Activated CD4-positive, alpha-beta memory T cell treated with anti-CD3 and anti-CD28 coated beads, Interleukin-2, amount 10 ng/mL, durations not matched to agents 7 days and 5 days (primary cell): ENCODE measurements at places on chromosomes 4 and X.

DNA sequence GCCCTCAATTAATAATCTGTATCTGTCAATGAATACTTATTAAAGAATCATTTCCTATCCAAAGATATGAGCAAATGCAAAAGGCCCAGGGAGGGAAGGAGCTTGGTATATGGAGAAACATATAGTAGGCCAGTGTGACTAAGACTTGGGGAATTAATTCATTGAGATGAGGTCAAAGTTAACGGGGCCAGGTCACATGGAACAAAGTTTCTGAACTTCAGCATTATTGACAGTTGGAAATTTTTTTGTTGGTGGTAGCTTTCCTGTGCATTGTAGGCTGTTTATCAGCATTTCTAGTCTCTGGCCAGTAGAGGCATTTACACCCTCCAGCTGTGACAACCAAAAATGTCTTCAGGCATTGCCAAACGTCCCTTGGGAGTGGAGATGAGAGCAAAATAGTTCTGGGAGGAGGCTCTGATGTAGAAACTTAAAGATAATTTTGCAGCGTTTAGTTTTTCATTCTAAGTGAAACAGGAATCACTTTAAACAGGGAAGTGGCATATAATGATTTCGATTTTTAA, 202.0 kb downstream of the SLC4A4 start:
- DNase-seq = no peak

DNA sequence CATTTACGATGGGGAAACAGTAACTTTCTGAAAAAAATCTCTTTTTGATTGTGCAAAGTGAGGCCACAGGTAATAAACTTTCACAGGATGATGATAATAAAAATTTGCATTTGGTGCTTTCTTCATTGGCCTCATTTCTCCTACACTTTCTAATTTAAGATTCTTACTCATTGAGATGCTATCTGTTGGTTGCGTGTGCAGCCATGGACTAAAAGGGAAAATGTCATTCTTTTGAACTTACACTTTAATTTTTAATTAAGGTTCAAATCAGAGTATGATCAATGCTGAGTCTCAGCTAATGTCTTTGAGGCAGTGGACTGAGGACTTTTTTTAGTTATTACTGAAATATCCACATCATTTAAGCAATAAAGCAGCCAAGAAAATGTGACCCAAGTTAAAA, 87.6 kb downstream of the SEL1L3 start:
- no peak for DNase-seq

GRCh38 chr4:184792950-184793555, 32.7 kb downstream of the ACSL1 start:
- no peak for DNase-seq

DNA sequence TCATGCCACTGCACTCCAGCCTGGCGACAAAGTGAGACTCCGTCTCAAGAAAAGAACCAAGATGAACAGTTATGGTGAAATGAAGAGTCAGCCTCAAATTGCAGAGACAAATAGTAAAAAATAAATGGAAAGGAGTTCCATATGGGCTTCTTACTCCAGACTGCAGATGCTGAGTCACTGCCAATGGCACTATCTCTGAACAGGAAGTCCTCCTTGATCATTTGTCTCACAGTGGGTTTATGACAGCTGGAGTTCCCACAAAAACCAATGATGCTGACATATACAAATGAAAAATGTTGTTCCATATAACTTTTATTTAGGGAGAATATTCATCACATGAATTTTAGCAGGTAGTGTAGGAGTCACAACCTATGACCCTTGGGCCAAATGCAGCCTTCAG, 631.6 kb downstream of the PCDH18 start:
- DNase-seq = no peak

DNA sequence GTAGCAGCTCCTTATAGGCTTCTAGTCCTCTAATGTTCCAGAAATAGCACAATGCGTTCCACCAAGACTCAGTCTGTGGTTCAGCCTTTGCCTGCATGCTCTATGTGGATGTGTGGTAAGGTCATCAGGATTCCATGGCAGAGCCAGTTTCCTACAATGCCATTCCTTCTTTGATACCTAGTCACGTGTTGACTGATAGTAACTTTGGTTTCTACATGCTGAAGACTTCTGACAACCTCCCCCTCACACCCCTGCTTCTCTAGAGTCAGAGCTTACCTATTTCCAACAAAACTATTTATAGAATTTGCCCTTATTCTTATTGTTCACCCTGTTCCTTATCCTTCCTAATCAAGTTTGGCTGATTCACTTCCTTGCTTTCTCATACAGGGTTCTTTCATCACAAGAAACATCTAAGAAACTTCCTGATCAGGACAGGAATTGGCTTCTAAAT, 81.1 kb downstream of the CT47B1 start:
- DNase-seq = no peak

DNA sequence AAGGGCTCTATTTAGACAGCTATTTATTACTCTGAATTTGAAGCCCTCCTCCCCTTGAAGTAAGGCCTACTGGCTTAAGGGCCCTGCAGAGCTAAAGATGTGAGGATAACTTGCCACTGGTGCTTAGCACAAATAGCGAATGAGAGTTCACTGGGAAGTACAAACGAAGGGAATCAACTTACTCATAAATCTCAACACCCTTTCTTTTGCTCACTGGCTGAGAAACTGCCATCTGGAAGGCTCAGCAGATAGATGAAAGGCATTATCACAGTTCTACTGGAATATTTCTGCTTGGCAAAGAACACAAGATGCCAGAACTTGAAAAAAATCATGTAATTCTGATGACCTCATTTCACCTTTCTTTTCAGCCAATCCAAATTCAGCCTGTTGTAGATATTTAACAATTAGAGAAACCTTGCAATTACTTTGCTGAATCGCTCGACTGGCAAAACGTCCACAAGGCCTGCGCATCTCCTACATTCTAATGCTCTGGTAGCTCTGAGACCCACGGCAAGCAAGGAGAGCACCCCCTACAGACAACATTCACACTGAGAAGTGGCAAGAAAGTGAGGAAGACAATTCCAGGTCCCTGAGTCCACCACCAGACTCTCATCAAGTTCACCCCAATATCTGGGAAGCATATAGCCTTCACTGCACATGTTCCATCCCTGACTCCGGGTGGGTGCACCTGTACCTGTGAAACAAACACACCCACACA, 27.5 kb downstream of the TSPAN5 start:
- no peak for DNase-seq

- no peak for DNase-seq
These were observed 471.3 kb downstream of the TECRL start for GRCh38 chr4:63937961-63938360.

- no peak for DNase-seq
These were observed 3.2 kb downstream of the ARHGAP36 start for GRCh38 chrX:131061306-131061705.

- no peak for DNase-seq
These were observed 150.2 kb downstream of the VEGFC start for GRCh38 chr4:176642472-176642871.

DNA sequence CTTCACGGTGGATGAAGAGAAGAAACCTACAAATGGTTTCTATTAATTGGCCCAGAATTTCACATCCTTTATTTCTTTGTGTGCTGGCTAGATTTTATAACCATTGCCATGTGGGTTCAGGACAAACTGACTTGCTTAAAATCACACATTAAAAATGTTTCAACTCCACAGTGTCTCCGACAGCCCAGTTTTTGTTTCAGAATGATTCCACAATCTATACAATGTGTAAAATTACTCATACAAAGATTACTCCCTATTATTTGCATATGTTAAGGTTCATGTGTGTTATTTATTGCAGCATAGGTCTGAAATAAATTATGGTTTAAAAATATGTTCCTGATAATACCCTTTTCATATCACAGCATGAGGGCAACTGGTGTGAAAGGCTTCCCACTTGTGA, 20.6 kb downstream of the DCHS2 start:
- DNase-seq = no peak

DNA sequence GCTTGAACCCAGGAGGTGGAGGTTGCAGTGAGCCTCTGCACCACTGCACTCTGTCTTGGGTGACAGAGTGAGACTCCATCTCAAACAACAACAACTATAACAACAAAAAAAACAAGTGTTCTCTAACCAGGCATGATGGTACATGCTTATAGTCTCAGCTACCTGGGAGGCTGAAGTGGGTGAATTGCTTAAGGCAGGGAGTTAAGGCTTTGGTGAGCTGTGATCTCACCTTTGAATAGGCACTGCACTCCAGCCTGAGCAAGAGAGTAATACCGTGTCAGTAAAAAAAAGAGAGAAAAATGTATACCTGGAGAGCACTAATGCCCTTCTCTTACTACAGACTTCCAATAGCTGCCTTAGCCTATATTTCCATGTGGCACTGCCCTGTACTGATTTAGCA, 18.9 kb upstream of the USP9X start:
- DNase-seq = no peak

DNA sequence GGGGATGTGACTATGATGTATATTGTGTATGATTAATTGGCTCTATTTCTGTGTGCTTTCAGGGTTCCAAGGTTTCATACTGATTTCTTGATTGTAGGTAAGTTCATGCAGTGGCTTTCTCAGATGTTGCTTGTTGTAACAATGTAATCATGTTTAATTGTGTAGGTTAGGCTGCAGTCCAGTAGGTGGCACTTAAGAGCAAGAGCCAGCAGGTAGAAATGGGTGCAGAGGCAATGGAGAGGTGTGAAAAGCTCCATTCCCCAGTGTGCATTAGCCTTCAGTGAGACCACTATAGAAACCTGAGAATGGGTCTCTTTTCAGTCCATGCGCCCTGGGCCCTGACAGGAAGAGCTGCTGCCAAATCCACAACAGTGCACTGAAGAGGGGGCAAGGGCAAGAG, 28.2 kb downstream of the DCAF12L2 start:
- no peak for DNase-seq

DNA sequence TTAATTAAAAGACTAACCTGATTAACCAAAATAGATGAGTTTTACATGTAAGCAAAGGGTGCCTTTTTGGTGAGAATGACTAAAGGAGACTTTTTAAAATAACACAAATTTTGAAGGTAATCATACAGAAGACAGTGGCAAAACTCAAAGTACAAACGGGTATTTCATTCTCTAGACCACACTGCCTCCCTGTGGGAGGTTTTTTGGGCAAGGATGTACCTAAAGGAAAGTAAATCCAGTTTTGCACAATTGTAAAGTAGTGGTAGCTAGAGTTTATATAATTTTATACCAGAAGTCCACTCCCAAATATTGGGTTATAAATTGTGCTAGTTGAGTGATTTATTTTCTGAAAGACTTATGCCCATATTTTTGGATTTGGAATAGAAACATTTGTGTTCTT, 201.0 kb downstream of the PAPSS1 start:
- DNase-seq = no peak

DNA sequence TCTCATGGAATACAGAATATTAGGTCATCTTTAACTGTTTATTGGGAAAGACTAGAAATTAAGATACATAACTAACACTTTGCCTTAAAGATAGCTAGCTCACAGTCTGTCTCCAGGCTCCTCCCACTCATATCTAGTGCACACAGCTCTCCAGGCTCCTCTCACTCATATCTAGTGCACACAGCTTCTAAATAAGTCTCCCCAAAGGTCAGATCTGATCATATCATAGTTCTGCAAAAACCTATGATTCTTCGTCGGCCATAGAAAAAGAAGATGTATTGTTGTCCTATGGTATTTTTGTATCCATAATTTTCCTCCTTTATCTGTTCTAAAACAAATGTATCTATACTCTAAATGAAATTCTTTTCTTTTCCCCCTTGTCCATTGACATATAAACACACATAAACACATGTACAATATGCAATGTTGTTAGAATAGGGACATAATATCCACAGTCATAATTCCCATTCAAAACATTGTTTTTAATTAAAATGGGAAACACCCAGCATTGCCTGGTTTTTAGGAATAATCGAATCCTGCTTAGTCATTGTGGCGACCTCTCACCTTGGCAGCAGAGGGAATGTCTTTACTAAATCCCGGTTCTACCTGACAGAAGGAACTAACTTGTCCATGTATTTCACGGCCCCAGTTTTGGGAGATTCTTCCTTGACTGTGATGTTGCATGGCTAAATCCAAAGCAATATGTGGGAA, 1282.0 kb downstream of the PCDH7 start:
- DNase-seq = no peak

DNA sequence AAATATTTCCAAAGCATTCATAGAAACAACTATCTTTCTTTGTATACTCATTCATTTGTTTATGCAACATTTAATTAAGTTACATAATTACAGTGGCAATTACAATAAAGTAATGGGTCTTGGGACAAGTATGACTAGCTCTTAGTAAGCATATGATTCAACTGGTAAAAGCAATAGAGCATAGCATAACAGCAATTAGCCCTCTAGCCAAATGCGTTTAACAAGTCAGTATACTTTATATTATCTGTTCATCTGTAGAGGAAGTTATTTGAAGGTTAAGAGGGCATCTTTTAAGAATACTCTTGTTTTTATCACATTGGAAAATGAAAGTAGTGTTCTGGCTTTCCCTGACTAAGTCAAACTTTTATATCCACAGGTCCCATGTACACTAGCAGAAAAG, 198.1 kb upstream of the UGT8 start:
- no peak for DNase-seq

DNA sequence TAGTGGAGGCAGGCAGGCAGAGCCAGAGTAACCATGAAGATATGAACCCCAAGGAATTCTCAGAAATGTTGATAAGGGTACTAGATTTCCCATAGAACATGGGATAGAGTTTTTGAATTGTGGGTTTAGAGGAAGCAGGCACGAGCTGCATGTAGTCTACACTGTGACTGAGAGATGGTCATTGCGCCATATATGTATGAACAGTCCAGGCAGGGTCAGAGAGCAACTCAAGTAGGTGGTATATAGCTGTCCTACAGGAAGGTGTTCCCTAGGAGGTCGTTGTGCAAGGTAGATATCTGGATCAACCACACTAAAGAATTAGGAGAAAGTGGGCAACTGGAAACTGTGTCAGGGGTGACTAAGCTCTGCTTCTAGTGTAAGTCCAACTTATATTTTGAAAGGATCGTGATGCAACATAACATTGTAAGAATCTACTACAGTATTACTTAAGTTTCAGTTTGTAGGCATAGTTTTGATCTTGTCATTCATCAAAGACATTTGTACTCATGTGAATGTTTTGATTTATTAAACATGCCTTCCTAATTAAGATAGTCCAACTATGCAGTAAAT, 94.6 kb downstream of the HPGD start:
- DNase-seq = no peak

GRCh38 chr4:38674258-38675144, 10.5 kb downstream of the KLF3 start:
- DNase-seq = no peak
